Prostate gland (tissue), 2 donors: ENCODE measurements at places on chromosomes 13 and 19.
A peak's percentile ranks its signal among the peaks of the same experiment; 100 is the strongest.

DNA sequence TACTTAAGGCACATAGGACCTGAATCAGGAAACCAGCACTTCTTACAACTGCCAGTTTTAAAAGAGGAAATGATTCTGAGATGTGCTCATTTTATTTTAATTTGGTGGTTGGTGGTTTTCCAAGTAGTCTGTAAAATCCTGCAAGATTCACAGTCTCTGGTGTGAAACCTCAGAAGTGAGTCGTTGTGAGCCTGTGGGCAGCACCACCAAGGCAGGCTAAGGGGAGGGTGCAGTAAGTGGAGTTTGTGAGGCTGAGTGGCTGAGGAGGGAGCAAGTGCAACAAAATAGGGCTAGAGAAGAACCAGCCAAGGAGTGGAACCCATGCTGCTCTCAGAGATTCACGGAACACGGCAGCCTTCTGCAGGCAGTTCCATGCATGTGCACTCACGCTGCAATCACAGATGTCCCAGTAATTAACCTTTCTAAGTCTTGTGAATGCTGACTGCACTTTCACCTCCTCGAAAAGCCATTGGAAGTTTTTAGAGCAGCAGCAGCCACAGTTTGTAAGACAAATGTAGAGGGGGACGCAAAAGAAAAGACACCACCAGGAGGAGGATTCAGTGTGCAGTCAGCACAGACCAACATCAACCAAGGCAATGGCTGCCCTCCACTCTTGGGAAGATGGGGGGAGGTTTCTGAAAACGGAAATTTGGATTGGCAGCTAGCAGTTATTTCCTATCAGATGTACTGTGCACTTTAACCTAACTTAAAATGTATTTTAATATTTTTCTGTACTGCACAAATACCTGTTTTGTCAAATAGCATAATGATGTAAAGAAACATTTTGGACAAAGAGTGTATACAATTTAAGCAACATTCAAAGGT is 44.9 kb downstream of the ESD start:
- DNase-seq, result no peak

GRCh38 chr13:97352815-97353214 is 81.2 kb upstream of the RAP2A start:
- no peak for DNase-seq

DNA sequence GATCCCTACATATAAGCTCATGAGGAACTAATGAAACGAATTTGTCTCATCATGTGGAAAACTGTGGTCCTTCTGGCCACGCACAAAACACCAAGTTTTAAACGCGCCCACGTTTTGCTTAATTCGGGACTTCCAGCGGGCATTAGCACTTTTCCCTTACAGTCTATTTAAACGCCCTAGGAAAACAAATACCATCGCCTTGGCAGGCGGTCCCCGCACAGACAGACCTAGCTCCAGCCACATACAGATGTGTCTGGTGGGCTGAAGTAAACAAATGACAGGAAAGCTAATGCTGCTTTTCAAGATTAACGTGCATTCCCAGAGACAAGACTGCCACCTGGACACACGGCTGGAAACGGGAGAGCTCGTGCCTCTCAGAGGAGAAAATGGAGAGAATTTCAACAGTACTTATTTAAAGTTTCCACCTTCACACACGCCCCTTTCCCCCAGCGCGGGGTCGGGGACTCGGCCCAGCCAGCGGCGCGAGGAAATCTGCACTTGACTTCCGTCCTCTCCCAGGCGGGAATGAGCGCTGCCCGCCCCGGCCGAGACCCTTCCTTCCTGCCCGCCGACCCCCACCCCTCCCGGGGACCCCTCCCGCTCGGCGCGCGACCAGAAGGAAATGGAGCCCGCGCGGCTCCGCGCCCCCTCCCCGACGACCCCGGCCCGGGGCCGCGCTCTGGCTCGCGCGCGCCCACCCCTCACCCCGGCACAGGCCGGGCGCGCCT is 931 bp downstream of the USP12 start:
- DNase-seq, result peak; percentile 20

- peak; percentile 60 for DNase-seq
Observed at GRCh38 chr13:109569958-109570711, 216.2 kb downstream of the IRS2 start.

GRCh38 chr19:31350693-31351055 is 1.4 kb upstream of the TSHZ3 start:
- peak; percentile 42 for DNase-seq

DNA sequence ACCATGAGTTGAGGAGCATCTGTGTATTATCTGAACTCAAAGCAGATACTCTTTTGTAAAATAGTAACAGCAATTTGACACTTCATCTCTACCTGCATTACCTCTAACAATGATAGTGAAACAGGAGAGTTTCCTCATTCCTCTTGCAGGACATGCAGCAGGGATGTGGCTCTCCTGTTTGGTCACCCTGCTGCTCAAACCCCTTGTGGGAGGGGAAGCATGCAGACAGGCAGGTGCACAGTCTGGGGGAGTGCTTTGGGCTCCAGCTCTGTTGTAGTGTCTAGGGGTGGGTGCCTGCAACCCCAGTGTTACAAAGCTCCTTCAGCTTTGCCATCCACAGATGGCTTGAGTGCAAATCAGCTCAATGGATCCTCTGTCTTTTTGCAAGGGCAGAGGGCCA is 827.6 kb downstream of the DACH1 start:
- DNase-seq, result no peak
